ENCODE measurements at places on chromosomes 3 and 15.
A peak's percentile ranks its signal among the peaks of the same experiment; 100 is the strongest.

- no peak for DNase-seq
Measured at GRCh38 chr15:83164111-83164770, 43.4 kb downstream of the HDGFL3 start.

DNA sequence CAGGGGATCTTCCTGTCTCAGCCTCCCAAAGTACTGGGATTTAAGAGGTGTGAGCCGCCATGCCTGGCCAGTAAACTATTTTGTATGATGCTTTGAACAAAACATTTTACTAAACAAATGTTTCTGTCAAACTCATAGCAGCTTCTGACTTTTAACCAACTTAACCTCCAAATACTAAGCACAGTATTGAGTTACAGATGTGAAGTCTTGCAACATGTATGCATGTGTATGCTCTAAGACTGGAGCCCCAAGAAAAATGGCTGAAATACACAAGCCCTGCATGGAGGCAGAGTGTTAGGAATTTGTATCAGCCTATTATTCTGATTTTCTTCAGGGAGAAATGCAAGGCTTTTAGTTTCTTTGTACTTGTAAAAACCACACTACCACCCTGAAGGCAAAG, 137.1 kb downstream of the CBLB start:
- no peak for DNase-seq

GRCh38 chr3:195597848-195598247, 14.1 kb upstream of the APOD start:
- no peak for DNase-seq

GRCh38 chr3:151101270-151101969, 16.0 kb downstream of the MED12L start:
- DNase-seq, result no peak

- peak; percentile 33 for DNase-seq
Measured at GRCh38 chr15:59492389-59493377, 54.7 kb downstream of the FAM81A start.

- no peak for DNase-seq
Measured at GRCh38 chr3:22621205-22621809, 581.8 kb upstream of the UBE2E2 start.

DNA sequence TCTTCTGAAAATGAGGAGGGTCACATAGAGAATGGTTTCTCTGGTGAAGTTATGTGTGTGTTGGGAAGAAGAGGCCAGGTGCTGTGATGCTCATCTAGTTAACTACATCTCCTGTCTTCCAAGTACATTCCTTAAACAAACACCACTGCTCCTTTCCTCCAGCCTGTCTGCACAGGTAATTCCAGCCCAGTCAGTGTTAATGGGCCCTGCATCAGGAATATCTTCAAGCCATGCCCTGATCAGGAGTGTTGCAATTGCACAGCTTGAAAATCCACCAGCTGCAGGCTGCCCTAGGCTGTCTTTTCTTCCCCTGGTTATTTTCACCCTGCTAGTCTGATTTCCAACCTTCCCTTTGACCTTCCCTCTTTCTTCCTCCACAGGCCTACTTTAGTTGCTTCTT, 41.9 kb upstream of the LMOD3 start:
- DNase-seq, result no peak

GRCh38 chr15:81888748-81889484, 156.9 kb downstream of the MEX3B start:
- no peak for DNase-seq

GRCh38 chr3:12155264-12155663, 3.4 kb downstream of the TIMP4 start:
- no peak for DNase-seq

- DNase-seq, result peak; percentile 27
Measured at GRCh38 chr15:101127506-101128076, 124.3 kb downstream of the CHSY1 start.

- DNase-seq, result peak; percentile 34
Measured at GRCh38 chr15:68055224-68055705, 1.1 kb downstream of the PIAS1 start.

- no peak for DNase-seq
Measured at GRCh38 chr3:18061737-18062656, 319.6 kb upstream of the TBC1D5 start.

- no peak for DNase-seq
Measured at GRCh38 chr15:81752546-81752942, 293.3 kb downstream of the MEX3B start.

DNA sequence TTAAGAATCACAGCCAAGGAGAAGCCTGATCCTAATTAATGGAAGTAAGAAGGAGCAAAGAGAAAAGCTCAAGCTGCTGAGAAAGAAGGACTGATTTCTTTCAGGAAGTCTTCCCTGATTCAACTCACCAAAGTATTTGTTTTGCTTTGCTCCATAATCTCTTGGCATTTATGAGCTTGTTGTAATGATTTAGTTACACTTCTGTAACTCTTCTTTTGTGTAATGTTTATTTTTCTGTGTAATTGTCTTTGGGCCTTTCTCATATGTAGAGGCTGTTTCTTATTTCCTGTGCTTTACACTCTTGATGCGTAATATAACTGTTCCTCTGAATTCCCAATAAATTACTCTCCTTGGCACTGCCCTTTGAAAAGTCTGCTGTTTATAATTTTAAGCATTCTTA, 80.0 kb downstream of the COL6A5 start:
- no peak for DNase-seq

GRCh38 chr3:10546181-10546624, 40.8 kb upstream of the ATP2B2 start:
- DNase-seq, result no peak

- no peak for DNase-seq
Measured at GRCh38 chr3:145357453-145357852, 803.5 kb downstream of the PLOD2 start.

DNA sequence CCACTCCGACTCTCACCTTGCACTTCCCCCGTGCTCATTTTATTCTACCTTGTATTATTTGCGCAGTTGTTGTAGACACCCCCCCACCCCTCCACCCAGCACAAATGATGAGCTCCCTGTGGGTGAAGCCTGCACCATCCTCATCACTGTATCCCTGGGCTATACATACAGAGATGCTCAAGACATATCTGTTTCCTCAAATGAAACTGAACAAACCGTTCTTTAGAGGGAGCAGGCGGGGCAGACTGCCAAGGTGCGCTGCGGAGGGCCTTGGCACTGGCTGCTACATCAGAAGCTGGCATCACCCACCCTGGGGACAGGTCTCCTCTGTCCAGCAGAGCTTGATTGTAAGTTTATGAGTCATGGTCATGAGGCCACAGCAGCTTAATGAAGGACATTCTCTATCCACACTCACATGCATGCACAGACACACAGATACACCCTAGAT, 29.0 kb downstream of the ADCY5 start:
- no peak for DNase-seq

- DNase-seq, result no peak
Measured at GRCh38 chr3:170778240-170779217, 91.5 kb downstream of the RPL22L1 start.

- DNase-seq, result no peak
Measured at GRCh38 chr15:62491642-62492041, 326.6 kb upstream of the C2CD4B start.

DNA sequence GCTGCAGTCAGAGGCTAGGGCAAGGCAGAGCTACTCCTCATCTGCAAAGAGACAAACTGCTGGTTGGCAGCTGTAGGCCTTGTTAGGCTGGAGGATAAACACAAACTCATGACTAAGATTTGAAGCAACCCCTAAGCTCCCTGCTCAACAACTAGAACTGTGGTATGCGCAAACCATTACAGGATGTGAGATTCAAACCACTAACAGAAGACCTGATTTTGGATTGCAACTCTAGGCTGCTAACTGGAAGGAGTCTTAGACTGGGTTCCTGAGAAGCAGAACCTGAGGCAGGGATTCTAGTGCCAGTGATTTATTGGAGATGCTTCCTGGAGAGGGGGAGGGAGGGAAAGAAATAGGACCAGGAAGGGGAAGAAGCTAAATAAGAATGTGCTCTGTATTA, 22.5 kb downstream of the CCR4 start:
- no peak for DNase-seq

DNA sequence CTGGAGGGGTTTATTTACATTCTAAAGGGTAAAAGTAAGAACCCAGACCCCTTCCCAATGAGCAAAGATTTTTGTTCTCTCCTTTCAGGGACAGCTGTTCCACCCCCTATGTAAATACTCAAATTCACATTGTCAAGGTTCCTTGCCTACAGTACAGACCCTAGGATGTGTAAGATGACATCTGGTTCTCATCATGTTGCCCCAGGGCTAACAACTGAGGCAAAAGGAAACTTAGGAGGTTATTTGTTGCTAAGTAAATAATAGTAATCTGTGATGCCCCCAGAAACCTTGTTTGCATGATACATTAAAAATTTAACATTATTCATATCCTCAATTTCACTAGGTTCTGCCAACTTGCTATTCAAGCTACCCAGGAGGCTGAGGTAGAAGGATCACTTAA, 135.0 kb upstream of the CCNL1 start:
- no peak for DNase-seq

GRCh38 chr15:37979671-37980409, 45.4 kb downstream of the TMCO5A start:
- DNase-seq, result no peak

- DNase-seq, result no peak
Measured at GRCh38 chr3:24582431-24583403, 88.1 kb upstream of the THRB start.

GRCh38 chr3:76345878-76346277, 560.5 kb upstream of the ZNF717 start:
- DNase-seq, result no peak

- no peak for DNase-seq
Measured at GRCh38 chr15:44312108-44312507, 23.6 kb downstream of the GOLM2 start.

GRCh38 chr15:75023872-75024636, 664 bp downstream of the PPCDC start:
- no peak for DNase-seq

- DNase-seq, result no peak
Measured at GRCh38 chr3:179258820-179259219, 7.9 kb upstream of the KCNMB3 start.

GRCh38 chr3:178198329-178198728, 337.9 kb upstream of the KCNMB2 start:
- no peak for DNase-seq

GRCh38 chr3:184752361-184752760, 40.5 kb upstream of the MAGEF1 start:
- DNase-seq, result no peak

DNA sequence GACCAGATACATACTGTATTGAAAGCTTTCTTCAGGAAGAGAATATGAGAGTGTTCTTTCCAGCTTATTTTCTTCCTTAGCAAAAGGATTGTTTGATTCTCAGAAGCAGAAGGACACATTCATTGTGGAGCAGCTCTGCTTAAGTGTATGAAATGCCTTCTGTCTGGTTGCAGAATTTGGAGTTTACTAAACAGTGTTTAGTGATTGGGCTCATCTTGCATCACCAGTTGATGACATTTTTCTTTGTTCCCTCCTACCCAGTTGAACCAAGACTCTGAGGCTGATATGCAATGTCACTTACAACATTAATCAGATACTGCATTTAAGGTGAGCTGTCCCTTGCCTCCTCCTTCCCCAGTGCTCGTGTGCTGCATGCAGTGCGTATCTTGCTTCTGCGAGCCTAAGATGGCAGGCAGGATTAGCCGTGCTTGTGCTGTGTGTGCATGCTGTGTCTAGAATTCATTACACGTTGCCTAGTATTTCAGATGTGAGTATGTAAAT, 18.4 kb downstream of the ZBTB38 start:
- DNase-seq, result no peak

GRCh38 chr3:188152660-188153436, 1.1 kb upstream of the LPP start:
- DNase-seq, result no peak

- no peak for DNase-seq
Measured at GRCh38 chr3:46091046-46091445, 63.8 kb upstream of the XCR1 start.

DNA sequence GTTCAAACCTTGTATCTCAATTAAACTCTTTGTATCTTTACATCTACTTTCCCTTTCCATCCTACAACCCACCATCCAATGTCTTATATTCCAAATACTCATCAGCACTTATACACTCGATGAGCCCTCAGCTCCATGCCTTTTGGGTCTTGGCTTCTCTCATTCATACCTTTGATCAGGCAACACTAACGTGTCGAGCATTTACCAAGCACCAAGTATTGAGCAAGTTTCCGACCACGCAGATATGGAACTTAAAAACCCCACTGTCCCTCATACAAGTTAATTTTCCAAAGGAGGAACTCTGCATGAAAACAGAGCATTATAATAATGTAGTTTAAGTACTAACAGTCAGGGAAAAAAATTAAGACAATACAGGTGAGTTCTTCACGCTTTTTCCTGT, 102.8 kb downstream of the IL1RAP start:
- DNase-seq, result no peak

- DNase-seq, result no peak
Measured at GRCh38 chr3:49164983-49165720, 979 bp downstream of the CCDC71 start.

DNA sequence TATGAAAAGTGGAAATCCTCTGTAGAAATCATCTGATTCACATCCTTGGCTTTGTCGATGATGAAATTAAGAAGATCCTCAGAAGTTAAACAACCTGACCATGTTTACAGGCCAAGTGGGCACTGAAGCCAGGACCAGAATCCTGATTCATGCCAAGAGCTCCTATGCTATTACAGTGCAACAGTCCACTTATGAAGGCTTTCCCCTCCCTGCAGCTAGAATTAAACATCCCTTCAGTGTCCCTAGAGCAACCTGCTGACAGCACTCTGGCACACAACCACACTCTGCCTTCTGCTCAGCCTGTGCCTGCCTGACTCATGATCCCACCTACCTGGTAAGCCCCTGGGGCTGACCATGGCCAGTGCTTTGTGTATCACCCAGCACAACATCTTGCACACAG, 33.8 kb downstream of the TXNRD3 start:
- no peak for DNase-seq

- DNase-seq, result no peak
Measured at GRCh38 chr3:171155122-171155700, 128.7 kb upstream of the SLC2A2 start.

DNA sequence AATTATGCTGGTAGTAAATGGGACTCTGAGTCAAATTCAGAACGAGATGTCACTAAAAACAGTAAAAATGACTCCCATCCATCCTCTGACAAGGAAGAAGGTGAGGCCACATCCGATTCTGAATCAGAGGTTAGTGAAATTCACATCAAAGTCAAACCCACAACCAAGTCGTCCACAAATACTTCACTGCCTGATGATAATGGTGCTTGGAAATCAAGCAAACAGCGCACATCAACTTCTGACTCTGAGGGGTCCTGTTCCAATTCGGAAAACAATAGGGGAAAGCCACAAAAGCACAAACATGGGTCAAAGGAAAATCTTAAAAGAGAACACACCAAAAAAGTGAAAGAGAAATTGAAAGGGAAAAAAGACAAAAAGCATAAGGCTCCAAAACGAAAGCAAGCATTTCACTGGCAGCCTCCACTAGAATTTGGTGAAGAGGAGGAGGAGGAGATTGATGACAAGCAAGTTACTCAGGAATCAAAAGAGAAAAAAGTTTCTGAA, 15.1 kb upstream of the ZBTB47 start:
- no peak for DNase-seq

- DNase-seq, result peak; percentile 12
Measured at GRCh38 chr3:126134219-126134975, 46.0 kb downstream of the ALDH1L1 start.

- DNase-seq, result peak; percentile 49
Measured at GRCh38 chr15:67758619-67759300, 66.5 kb upstream of the SKOR1 start.

- no peak for DNase-seq
Measured at GRCh38 chr3:128482175-128482574, 10.8 kb downstream of the GATA2 start.

Measured in T-cell (primary cell).